Stimulated activated CD8-positive, alpha-beta memory T cell treated with anti-CD3 and anti-CD28 coated beads, Interleukin-7, amount 100 ng/mL, for 1 hour (primary cell): ENCODE measurements at places on chromosomes 3 and 15.

DNA sequence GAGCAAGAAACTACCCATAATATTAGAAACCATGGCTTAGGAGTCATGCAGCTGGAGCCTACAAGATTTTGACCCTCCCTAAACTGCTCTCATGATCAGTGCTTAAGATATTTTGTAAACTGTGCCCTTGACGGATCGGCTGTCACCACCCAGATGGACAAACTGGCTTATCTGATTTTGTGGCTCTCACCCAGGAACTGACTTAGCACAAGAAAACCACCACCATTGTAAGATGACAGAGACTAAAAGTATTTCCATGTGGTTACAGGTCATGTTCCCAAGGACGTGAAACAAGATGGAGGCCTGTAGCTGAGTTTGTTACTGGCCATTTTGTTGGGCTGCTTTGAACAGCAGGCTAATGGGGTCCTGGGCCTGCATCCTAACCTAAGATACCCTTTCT is 940.9 kb downstream of the OTOL1 start:
- no peak for DNase-seq

DNA sequence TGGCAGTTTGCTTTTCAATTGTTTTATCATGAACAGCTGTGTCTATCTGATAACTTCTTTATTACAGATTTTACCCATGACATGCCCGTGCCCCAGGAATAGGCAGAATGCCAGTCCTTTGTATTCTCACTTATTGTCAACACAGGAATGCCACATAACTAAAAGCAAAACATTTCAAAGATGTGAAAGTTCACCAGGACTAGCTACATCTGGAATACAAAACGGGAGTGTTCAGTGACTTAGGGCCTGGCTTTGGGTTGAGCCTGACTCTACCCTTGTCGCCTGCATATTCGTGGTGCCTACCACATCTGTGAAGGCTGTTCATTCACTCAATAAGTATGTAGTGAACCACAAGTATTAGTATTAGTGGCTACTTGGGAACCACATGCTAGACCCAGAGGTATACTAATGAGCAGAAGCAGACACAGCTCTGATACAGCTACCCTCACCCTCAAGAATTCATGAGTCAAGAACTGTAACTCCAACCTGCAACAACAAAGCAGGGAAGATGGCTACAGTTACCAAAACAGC is 2.9 kb downstream of the TNFSF10 start:
- DNase-seq: no peak

DNA sequence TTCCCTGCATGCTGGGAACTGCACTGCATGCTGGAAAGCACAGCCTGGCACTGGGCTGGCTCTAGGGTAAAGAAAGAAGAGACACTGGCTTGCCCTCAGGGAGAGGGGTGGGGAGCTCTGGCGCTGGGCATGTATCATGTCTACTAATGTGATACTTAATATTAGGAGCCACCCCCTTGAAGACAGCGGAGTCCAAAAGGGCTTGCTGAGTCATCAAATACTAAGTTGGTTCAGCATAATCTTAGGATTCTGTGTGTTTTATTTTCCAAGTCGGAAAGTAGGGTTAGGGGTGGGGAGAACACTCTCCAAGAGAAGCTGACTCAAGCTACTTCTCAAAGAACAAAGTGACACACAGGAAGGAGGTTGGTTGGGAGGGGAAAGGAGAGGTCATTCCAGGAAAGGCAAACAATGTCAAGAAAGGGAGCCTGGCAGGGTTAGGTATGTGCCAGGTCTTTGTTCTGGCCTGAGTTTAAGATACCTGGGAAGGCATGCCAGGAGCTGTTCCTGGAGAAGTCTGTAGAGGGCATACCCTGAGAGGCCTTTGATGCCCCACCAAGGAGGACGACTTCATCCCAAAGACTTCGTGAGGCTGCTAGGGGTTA is 237.8 kb upstream of the NR2E3 start:
- DNase-seq: no peak

- no peak for DNase-seq
Observed at GRCh38 chr3:195770081-195770840, 41.5 kb downstream of the MUC4 start.

DNA sequence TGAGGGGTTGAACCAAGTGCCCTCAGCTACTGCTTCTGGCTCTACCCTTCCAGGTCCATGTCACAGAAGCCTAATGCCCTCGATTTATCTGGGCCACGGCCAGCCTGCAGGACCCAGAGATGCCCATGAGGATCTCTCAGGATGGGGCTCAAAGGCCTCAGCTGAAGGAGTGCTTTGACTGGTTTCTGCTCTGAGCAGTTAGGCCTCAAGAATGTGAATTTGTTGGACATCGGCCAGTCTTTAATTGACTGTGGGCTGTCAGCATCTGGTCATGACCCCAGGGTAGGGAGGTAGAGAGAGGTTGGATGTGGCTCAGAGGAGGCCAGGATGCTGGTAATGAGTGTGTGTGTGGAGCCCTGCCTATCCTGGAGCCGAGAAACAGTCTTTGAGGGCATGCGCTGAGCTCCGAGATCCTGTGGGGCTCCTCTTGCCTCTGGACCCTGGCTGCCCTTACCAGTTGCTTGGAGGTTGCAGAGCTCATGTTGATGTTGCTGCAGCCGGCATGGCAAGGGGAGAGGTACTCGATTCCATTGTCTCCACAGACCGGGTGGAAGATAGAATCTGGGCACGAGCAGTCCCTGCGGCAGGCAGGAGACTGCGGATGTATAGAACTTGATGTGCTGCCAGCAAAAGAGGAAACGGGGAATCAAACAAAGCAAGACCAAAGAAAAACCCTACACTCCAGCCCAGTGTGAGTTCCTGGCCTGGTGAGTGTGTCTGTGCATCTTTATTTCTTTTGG is 49.1 kb upstream of the RAB6B start:
- DNase-seq: no peak

- DNase-seq: no peak
Observed at GRCh38 chr3:125163739-125164601, 48.6 kb downstream of the SLC12A8 start.

GRCh38 chr15:69736161-69736560 is 283.5 kb downstream of the RPLP1 start:
- DNase-seq: no peak

GRCh38 chr3:193743702-193744047 is 150.7 kb downstream of the OPA1 start:
- DNase-seq: no peak

GRCh38 chr3:152208439-152208838 is 60.3 kb upstream of the MBNL1 start:
- no peak for DNase-seq

- no peak for DNase-seq
Observed at GRCh38 chr3:194572944-194573491, 60.2 kb downstream of the TMEM44 start.

GRCh38 chr3:106473576-106474475 is 605.0 kb upstream of the CBLB start:
- no peak for DNase-seq

DNA sequence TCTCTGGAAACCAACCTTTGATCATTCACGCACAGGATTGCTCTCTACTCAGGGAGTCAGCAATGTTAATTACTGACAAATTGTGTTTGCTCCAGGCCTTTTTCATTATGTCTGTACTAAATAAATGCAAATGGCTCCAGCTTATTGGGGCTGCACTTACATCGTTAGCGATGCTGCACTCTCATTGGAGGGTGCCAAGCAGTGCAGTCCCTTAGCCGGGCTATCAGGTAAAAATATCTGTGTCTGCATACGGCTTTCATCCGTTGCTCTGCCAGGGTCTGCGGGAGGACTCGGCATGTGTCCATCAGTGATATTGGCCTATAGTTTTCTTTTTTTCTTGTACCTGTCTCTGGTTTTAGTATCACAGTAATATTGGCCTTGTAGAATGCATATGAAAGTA is 471.5 kb upstream of the CADM2 start:
- no peak for DNase-seq

- no peak for DNase-seq
Observed at GRCh38 chr3:179957264-179957845, 79.4 kb downstream of the PEX5L start.

DNA sequence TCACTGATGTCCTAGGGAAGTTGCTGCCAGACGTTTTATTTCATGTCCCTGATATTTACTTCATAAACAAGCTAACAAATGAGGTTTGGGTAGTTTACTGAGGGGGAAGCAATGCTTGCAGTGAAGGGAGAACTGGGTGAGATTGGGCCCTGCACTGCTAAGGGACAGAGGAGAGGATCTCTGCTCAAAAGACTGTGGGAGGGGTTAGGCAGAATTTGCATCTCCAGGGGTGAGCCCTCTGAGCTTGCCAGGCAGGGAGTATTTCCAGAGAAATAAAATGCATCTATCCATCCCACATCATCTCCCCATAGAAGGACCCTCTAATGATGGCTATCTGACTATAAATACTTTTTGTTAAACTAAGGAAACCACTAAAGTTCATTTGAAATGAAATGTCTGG is 215.6 kb downstream of the CBLB start:
- DNase-seq: no peak

DNA sequence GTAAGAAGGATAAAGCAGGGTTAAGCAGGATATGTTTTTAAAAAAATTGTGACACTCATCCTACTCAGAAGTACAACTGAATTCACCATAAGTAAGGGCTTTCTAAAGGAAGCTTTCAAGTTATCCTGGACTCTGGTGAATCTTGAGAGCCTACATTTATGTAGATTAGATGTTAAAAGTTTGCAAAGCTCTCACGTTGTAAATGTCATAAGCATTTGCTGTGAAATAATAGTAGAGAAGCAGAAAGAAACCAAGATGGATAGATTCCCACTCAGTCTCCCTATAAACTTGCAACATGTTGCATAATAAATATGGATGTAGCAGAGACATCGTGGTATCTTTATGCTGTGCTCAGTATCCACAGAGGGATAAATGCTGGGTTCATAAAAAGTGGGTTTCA is 77.0 kb downstream of the LRRC3B start:
- no peak for DNase-seq

DNA sequence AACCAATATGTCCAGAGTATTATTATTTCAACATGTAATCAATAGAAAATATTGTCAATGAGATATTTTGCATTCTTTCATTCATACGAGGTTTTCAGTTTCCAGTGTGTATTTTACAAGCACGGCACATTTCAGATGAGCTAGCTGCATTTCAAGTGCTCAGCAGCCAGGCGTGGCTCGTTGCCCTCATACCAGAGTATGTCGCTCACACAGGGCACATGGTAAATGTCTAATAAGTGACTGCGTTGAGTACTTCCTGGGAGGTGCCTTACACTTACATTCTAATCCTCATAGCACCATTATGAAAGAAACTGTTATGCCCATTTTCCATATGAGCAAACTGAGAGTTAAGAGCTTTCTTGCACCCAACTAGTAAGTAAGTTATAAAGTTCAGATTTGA is 47.4 kb downstream of the TMEM266 start:
- no peak for DNase-seq

- no peak for DNase-seq
Observed at GRCh38 chr15:70426096-70426821, 328.5 kb upstream of the TLE3 start.

GRCh38 chr3:133832802-133833144 is 27.2 kb downstream of the SRPRB start:
- DNase-seq: no peak

- DNase-seq: no peak
Observed at GRCh38 chr15:84582583-84583157, 18.1 kb upstream of the ZSCAN2 start.

DNA sequence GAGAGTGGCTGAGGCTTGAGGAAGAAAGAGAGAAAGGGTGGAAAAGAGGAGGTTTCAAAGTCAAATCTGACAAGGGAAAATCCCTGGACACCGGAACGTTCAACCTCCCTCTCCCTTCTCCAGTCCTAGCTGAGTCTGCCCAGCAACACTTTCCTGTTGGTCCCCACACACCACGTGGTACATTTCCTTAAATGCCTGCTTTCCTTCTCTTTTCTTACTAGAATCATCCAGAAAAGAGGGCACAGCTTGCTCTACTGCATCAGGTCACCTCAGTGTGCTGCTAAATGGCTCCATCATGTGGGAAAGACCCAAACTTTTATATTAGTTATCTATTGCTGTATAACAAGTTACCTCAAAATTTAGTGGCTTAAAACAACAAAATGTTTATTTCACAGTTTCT is 181.2 kb downstream of the NECTIN3 start:
- DNase-seq: no peak

GRCh38 chr3:21524133-21524532 is 226.9 kb downstream of the ZNF385D start:
- DNase-seq: no peak

GRCh38 chr15:31803388-31803884 is 226.9 kb upstream of the CHRNA7 start:
- no peak for DNase-seq

GRCh38 chr15:89303986-89304385 is 30.6 kb downstream of the POLG start:
- DNase-seq: no peak

- DNase-seq: no peak
Observed at GRCh38 chr3:33441225-33441976, 1.2 kb upstream of the UBP1 start.

GRCh38 chr3:10725067-10725466 is 91.0 kb upstream of the SLC6A11 start:
- DNase-seq: no peak

DNA sequence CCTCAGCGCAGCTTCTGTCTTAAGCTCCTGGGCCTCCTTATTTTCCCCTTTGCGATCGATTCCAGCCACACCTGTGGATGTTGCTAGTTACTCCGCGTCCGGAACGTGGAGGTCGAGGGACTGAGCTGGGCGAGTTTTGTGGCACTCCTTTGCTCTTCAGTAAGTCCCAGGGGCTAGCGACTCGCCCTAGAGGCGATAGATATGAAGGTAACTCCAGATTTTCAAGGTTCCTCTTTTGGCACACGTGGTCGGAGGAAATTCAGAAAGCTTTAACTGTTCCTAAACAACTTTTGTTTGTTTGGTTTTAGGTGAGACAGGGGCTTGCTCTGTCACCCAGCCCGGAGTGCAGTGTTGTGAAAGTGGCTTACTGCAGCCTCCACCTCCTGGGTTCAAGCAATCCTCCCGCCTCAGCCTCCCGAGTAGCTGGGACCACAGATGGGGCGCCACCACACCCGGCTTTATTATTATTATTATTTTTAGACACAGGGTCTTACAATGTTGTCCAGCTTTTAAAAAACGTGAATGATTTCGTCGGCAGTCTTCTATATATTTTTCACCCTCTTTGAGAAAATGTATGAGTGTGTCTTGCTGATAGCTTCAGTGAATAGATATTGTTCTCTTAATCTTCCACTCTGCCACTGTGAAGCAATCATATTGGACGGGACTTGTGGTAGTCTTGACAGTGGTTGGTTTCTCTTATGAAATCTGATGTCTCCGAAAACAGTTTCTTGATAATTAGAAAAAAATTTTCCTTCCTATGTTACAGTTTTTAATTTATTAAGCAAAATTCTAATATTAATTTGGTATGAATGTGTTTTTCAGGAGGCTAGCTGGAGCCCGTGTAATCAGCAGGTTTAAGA is 785 bp downstream of the MFSD1 start:
- no peak for DNase-seq

DNA sequence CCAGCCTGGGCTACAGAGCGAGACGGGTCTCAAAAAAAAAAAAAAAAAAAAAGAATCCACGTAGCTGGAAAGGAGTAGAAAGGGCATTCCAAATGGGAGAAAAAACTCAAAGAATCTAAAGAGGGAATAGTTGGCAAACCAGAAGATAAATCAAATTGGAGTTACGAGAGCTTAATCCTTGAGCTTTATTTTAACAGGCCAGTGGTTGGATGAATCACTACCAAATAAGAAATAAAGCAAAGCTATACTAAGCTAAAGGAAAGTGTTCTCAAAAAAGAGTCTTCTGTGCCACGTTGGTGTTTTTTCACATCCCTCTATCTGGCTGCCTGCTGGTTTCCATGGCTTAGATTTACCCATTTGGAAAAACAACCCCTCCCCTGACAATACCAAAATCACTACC is 14.0 kb downstream of the VGLL4 start:
- no peak for DNase-seq
